RCC 7860 (cell line): ENCODE measurements at places on chromosomes 7 and 10.

DNA sequence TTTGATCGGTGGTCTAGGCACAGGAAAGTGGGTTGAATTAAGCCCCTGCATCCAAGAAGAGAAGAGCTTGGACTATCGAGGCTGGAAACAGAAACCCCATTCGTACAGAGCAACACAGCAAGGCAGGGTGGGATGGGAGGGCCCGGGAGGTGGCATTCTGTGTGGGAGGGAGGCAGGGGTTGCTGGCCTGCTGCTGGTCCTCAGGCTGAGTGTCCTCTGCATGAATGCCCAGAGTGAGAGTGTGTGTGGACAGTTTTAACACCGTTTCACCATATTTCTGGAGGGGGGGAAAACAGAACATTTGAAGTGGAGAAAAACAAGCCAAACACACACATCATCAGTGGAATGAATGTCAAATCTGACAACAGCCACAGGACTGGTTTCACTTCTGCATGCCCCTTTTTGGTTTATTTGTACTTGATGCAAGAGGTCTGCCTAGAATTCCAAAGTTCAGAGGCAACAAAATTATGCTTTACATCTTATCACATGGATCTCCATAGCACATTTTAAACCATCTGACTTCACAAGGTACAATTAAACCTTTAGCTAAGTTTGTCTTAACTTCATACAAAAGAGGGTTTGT, 11.1 kb upstream of the ENO4 start:
- DNase-seq = no peak

- no peak for DNase-seq
Measured at GRCh38 chr10:48357631-48358030, 51.2 kb downstream of the MAPK8 start.

GRCh38 chr7:15330943-15331342, 230.9 kb downstream of the AGMO start:
- no peak for DNase-seq

DNA sequence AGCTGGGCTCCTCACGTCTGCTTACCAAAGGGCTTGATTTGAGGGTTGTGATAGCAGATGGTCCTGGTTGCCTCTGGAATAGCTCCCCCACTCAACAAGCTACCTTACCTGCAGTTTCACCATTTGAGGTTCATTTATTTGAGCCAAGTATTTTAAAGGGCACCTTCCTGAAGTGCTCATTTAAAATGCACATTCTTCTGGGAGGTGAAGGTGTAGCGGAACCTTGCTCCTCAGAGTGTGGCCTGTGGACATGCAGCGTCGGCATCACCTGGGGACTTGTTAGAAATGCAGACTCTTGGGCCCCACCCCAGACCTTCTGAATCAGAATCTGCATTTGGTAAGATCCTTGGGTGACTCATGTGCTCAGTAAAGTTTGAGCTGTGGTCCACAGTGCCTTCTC, 2.3 kb downstream of the CDH23 start:
- DNase-seq = no peak

GRCh38 chr7:122307228-122307621, 2.7 kb upstream of the FEZF1 start:
- no peak for DNase-seq

GRCh38 chr7:3109311-3109915, 65.7 kb upstream of the CARD11 start:
- no peak for DNase-seq

DNA sequence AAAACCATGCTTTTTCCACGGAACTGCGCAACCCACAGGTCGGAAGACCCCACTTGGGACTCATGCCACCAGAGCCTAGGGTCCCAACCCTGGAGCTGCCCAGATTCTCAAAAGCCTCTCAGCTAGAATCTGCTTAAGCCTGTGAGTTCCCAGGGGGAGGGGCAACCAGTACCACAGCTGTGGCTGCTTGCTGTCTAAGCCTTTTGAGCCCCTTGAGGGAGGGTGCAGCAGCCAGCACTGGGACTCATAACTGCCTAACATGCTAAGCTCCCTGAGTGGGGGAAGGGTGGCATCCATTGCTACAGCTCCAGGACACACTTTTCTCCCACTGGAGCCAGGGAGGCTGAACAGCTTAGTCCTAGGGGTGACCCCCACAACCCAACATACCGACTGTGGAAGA, 485.6 kb upstream of the GRM3 start:
- DNase-seq = no peak

DNA sequence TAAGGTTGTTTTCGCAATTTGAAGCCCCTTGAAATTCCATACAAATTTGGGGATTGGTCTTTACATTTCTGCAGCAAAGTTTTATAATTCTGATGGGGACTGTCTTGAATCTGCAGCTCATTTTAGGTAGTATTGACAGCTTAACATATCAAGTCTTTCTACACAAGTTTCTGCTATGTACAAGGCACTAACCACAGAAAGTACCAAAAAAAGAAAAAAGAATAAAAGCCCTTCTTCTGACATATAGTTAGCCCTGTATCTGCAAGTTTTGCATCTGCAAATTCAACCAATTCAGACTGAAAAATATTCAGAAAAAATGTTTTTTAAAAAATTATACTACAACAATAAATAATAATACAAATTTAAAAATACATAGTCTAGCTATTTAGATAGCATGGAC, 15.3 kb downstream of the POT1 start:
- DNase-seq = no peak
